ENCODE measurements at places on chromosomes 12 and 14.
A peak's percentile ranks its signal among the peaks of the same experiment; 100 is the strongest.

- DNase-seq = no peak
Observed at GRCh38 chr14:75531256-75531655, 9.0 kb downstream of the BATF start.

DNA sequence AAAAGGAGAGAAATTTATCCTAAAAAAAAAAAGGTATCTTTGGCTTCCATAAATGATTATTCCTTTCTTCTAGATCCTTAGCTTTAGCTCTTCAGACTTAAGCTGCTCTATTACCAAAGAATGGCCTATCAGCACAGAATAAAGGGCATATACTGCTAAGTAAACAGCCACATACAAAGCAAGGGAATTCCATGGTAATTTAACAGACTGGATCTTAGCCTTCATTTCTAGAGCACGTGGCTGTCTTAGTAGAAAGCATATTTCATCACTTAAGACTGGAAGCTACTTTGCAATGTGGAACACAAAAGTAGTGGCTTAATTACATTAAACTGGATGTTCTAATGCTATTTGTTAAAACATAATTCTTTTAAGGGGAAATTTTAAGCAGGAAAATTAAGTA, 23.1 kb downstream of the TMED10 start:
- DNase-seq = no peak

- DNase-seq = peak; percentile 5
Observed at GRCh38 chr14:66216763-66217162, 269.4 kb upstream of the CCDC196 start.

DNA sequence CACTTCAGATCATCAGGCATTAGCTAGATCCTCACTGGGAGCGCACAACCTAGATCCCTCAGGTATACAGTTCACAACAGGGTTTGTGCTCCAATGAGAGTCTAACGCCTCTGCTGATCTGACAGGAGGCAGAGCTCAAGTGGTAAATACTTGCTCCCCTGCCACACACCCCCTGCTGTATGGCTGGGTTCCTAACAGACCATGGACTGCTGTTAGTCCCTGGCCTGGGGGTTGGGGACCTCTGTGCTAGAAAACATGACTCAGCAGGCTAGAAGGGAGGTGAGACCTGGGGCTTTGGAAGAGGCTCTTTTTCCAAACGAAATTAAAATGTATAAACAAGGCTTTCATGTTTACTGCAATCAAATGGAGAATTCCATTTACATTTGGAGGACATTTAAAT, 691.1 kb downstream of the FLRT2 start:
- DNase-seq = no peak

DNA sequence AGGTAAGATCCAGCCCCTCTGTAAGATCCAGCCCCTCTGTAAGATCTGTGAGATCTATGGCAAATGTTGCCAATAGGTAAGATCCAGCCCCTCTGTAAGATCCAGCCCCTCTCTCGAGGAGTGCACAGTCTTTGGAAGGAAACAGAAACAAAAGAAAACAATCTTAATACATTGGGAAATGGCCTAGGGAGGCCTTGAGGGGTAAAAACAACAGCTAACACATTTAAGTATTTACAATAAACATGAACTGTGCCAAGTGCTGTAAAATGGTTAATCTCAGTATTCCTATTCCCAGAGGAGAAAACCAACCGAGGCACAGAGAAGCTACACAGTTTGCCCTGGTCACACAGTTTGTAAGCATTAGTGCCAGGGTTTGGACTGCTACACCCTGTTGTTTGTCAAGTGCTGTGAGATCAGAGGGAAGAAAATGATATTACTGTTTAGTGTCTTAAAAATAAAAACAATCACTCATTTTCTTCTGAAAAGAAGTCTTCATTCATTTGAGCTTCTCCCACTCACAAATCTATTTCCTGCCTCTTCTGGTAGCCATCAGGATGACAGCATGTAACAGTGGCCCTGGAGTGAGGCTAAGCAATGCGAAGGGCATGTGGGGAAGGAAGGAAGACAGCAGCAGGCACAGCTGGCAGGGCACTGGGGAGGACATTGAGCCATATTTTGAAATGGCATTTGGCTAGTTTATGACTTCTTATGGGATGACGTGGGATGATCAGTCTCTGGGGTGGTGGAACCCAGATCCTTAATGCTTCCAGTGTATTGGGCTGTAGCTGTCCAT, 118.7 kb upstream of the PTPRQ start:
- no peak for DNase-seq

DNA sequence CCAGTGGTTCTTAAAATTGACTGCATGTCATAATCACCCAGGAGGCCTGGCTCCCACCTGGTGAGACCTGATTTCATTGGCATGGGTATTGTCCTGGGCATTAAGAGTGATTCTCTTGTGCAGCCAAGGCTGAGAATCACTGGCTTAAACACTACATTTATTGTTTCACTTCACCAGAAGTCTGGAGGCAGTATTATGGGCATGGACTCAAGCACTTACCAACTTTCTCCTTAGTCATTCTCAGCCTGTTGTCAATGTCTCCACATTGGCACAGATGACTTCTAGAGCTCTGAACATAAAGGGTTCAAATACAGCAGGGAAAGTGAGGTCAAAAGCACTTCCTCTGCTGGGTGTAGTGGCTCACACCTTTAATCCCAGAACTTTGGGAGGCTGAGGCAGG, 25.6 kb upstream of the GCH1 start:
- DNase-seq = no peak

- no peak for DNase-seq
Observed at GRCh38 chr12:19847294-19848059, 408.2 kb downstream of the AEBP2 start.

GRCh38 chr12:101826766-101827368, 3.9 kb downstream of the GNPTAB start:
- peak; percentile 38 for DNase-seq

- DNase-seq = no peak
Observed at GRCh38 chr12:75483431-75483830, 2.9 kb downstream of the GLIPR1 start.

- no peak for DNase-seq
Observed at GRCh38 chr14:31932675-31933074, 144.4 kb upstream of the ARHGAP5 start.

DNA sequence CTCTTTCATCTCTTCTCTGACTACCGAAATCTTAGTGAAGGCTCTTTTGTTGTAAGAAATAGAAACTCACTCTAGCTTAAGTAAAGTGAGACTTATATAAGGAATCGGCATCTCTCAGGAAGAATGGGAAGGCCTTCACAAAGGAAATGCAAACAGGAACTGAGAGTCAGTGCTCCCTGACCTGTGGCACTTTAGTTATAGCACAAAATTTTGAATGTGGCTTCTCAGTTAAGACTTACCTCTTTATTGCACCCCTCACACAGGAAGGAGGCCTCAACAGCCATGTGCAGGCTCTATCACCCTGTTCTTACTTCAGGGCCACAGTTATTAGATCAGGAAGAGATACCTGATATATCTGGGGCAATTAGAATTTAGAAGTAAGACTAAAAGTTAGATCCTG, 224.7 kb upstream of the EGLN3 start:
- DNase-seq = no peak

All from erythroblast (primary cell).